ENCODE measurements at places on chromosomes 3 and 15.

DNA sequence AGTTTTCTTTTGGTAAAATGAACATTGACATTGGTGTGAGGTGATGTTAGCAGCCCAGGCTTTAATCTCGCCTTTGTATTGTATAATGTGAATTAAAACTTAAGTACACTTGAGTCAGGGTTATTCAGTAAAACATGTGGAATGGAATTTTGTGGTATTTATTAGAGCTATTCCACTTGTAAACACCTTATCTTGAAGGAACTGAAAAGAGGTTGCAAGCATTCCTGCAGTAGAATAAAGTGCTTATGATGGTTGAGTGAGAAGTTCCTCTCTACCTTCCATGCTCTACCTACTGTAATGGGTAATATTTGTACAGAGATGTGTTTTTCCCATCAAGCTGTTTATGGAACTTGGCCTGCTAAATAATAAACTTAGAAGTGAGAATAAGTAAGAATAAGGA lies 36.1 kb downstream of the HMG20A start:
- DNase-seq = no peak

GRCh38 chr3:80770106-80771074 lies 991.1 kb downstream of the GBE1 start:
- DNase-seq = no peak

GRCh38 chr3:189883113-189883753 lies 237.5 kb downstream of the P3H2 start:
- DNase-seq = no peak

DNA sequence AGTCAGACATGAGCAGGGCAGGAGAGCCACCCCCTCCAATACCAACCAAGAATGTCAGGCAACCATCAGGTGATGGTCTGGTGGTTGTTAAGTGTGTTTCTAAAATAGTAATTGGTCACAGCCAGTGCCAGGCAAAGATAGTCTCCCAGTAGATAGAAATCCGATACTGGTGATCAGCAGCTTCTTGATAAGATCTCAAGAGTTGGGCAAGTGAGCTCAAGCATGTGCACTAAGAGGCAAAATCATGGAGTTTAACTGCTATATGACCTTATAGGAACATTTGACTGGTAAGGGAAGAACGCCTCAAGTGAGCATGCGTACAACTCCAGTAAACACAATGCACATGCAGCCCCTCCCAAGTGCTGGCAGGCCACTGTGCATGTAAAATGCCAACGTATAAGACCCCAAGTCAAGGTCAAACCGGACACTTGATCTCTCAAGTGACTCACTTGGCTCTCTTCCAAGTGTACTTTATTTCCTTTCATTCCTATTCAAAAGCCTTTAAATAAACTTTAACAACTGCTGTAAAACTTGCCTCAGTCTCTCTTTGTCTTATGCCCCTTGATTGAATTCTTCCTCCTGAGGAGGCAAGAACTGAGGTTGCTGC lies 36.0 kb upstream of the CBLB start:
- DNase-seq = no peak

DNA sequence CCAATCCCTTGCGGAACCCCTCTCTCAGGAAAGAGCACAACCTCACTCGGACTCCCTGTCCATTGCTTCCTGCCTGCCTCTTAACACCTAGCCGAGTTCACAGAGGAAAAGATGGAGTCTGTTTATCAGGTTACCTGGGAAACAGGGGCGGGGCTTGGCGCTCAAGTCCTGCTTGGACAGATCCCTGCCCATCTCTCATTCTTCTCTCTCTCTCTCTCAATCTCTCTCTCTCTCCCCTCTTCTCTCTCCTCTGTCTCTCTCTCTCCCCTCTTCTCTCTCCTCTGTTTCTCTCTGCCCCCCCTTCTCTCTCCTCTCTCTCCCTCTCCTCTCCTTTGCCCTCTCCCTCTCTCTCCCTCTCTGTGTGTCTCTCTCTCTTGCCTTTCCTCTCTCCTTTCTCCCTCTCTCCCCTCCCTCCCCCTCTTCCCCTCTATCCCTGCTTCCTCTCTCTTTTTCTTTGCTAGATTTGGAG lies at the start of gene EFHB:
EFHB (minus strand) TSS at position 120 of the 469 bp plus-strand sequence. CDS start 199 bp downstream, outside the sequence.
- no peak for DNase-seq

- no peak for DNase-seq
Measured at GRCh38 chr3:20608054-20608738, 422.2 kb upstream of the SGO1 start.

DNA sequence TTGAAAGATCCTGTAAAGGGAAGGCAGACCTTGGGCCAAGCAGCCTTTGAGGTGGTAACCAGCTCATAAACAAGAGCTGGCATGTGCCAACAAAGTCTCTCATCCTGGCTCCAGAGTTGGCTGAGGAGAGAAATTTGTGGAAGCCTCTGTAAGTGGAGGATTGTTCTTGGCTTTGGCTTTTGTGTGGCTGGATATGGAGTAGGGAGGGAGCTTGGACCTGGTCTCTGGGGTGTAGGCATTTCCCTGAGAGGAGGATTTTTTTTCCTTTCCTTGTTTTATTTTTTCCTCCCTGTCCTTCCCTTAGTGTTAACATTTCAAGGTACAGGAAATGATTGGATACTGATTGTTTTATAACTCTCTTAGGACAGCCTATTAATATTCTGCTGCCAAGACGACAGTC lies 60.8 kb downstream of the ZNF609 start:
- DNase-seq = no peak

DNA sequence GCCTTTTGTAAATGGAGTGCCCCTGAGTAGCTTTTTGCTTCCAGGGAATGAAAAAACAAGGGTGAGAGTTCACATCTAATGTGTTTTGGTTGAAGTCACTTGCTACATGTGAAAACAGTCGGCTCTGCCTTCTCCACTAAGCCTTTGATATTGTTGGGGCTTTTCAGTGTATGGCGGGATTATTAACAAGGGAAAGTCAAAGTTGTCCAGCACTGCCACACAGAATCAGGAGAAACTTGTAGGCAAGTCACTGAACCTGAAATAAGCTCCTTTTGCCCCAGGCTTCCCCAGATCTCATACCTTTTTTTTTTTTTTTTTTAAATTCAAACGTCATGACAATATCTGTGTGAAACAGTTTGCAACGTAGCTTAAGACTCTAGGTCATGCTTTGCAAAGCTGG lies 248.0 kb downstream of the FEZF2 start:
- DNase-seq = no peak

DNA sequence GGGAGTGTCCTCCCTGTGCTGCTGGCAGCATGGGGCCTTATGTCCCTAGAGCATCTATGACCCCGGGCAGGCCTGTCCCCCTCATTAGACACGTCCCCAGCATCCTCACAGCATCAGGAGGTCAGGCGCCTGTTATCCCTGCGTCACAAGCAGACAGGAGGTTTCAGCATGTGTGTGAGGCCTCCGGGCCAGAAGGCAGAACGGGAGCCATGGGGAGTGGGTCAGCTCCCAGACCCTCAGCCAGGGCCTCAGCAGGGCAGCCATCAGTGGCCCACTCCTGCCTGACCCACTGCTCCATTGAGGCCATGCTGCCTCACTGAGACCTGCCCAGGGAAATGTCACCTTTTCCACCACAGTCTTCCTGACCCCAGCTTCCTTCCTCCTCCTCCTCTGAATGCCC lies 71.6 kb downstream of the DNAJB8 start:
- DNase-seq = no peak

- DNase-seq = no peak
Measured at GRCh38 chr3:30638685-30639412, 32.4 kb downstream of the TGFBR2 start.

DNA sequence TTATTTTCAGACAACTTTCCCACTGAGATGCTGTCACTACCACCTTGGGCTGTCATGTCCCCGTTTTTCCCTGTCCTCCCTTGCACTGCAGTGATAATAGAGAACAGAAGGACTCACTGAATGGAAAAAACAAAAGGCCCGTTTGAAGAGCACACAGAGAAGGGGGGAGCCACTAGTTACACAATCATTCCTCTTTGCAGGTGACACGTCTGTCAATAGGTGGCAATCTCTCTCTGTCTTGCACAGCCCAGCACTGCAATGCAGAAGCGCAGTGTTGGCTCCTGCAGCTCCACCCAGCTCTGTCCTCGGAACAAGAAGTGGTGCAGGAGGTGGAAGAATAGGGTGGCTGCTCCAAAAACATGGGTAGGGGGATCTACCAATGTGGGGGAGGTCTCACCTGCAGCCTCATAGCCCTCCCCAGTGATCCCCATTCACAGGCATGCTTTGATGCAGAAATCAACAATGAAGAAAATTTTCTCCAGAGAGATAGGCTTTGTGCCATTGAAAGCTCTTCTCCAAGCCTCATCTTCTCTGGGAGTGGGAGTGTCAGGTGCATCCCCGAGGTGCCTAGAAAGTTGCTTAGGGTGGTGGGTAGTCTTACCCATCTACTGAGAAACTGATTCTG lies 31.8 kb downstream of the FSTL1 start:
- DNase-seq = no peak

- no peak for DNase-seq
Measured at GRCh38 chr3:14137445-14137844, 12.6 kb downstream of the TMEM43 start.

Data from activated CD4-positive, CD25-positive, alpha-beta regulatory T cell (primary cell).